ENCODE measurements at places on chromosomes 11 and 22. TPM values are rescaled to one million over a fixed set of nuclear protein-coding genes. Genes with fewer than 3 reads are reported as not detected.
A peak's percentile ranks its signal among the peaks of the same experiment; 100 is the strongest.

Gene SLC43A1
- 5.3 TPM for total RNA-seq

- peaks cover 28% of the 10 kb centered on the region for H3K27me3 ChIP-seq
- H3K27ac ChIP-seq: no peak overlapping the region
- peaks cover 3% of the 10 kb centered on the region for H3K4me1 ChIP-seq
- DNase-seq: peak; percentile 75
- no peaks in the 10 kb centered on the region for H3K36me3 ChIP-seq
Measured at GRCh38 chr11:8209208-8209807, 40.5 kb upstream of the RIC3 start.

- no peaks in the 10 kb centered on the region for H3K27me3 ChIP-seq
- no peak overlapping the region for H3K27ac ChIP-seq
- no peaks in the 10 kb centered on the region for H3K4me1 ChIP-seq
- H3K36me3 ChIP-seq: no peaks in the 10 kb centered on the region
Measured at GRCh38 chr11:42098075-42098474, 638.6 kb upstream of the LRRC4C start.

DNA sequence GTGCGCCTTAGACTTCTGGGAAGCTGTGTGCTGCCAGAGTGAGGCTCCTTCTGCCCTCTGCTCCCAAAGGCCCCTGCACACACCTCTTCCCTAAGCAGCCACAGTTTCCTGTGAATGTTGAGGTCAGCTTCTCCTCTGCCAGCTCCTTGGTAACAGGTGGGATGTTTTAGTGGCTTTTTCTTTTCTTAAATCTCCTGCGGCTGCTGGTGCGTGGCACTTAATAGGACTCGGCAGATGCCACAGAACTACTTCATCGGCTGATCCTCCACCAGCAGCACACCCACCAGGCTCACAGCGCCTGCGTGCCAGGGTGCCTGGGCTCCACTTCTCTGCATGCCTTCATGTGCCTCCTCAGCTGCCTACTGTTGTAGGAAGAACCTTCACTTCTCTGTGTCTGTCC, 87.8 kb downstream of the RCN1 start:
- no peaks in the 10 kb centered on the region for H3K36me3 ChIP-seq
- H3K27me3 ChIP-seq: peaks cover 40% of the 10 kb centered on the region
- no peak overlapping the region for H3K27ac ChIP-seq
- DNase-seq: no peak
- H3K4me1 ChIP-seq: no peaks in the 10 kb centered on the region

- no peaks in the 10 kb centered on the region for H3K4me1 ChIP-seq
- peaks cover 5% of the 10 kb centered on the region for H3K27me3 ChIP-seq
- no peak for DNase-seq
- H3K4me3 ChIP-seq: no peak overlapping the region
- no peak overlapping the region for H3K27ac ChIP-seq
Measured at GRCh38 chr11:60633645-60634044, 65.8 kb upstream of the MS4A8 start.

- no peak overlapping the region for H3K4me3 ChIP-seq
- peaks cover 32% of the 10 kb centered on the region for H3K27me3 ChIP-seq
- DNase-seq: no peak
- H3K36me3 ChIP-seq: no peaks in the 10 kb centered on the region
- no peak overlapping the region for H3K27ac ChIP-seq
Measured at GRCh38 chr11:45724153-45724552, 58.7 kb upstream of the CHST1 start.

DNA sequence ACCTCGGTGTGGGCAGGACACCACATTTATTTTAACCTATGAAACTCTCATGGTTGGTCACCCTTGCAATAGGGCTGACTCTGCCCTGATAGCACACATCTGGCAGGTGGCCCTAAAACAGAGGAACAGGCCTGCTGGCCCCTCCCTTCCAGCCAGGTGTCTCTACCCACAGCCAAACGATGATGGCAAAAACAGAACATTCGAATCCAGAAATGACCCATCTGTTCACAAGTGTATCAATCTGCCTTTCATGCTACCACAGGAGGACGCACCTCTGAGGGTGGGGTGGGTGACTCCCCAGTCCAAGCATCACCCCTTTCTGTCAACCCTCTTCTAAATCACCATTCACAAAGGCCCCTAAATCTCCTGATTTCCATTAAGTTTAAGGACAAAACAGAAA, 118.1 kb downstream of the ETS1 start:
- H3K4me1 ChIP-seq: peaks cover 91% of the 10 kb centered on the region
- H3K27ac ChIP-seq: peak overlapping the region; percentile 100
- H3K27me3 ChIP-seq: no peaks in the 10 kb centered on the region
- no peak for DNase-seq
- peaks cover 33% of the 10 kb centered on the region for H3K36me3 ChIP-seq
- no peak overlapping the region for H3K4me3 ChIP-seq

- no peak overlapping the region for H3K4me3 ChIP-seq
- H3K36me3 ChIP-seq: no peaks in the 10 kb centered on the region
- no peaks in the 10 kb centered on the region for H3K4me1 ChIP-seq
- no peak overlapping the region for H3K27ac ChIP-seq
- H3K27me3 ChIP-seq: peaks cover 70% of the 10 kb centered on the region
Measured at GRCh38 chr11:113465786-113466185, 9.4 kb downstream of the DRD2 start.

- no peak overlapping the region for H3K27ac ChIP-seq
- no peaks in the 10 kb centered on the region for H3K27me3 ChIP-seq
- H3K4me3 ChIP-seq: no peak overlapping the region
- no peaks in the 10 kb centered on the region for H3K36me3 ChIP-seq
- peaks cover 18% of the 10 kb centered on the region for H3K4me1 ChIP-seq
- no peak for DNase-seq
Measured at GRCh38 chr11:115316696-115317095, 187.5 kb downstream of the CADM1 start.

Gene OR5M10
- not detected for total RNA-seq

Gene KRTAP5-10
- not detected for total RNA-seq

Gene NRGN
- 1.8 TPM for total RNA-seq

Gene CYTH4
- not detected for total RNA-seq

Gene KDM4D
- 0.65 TPM for total RNA-seq

GRCh38 chr22:37340331-37341262, 58.3 kb downstream of the CYTH4 start:
- H3K4me1 ChIP-seq: no peaks in the 10 kb centered on the region
- H3K27ac ChIP-seq: no peak overlapping the region
- no peak overlapping the region for H3K4me3 ChIP-seq
- no peak for DNase-seq
- no peaks in the 10 kb centered on the region for H3K36me3 ChIP-seq
- H3K27me3 ChIP-seq: peaks cover 29% of the 10 kb centered on the region

Gene TSSK2
- total RNA-seq: not detected

Gene OR52A5
- total RNA-seq: not detected

Gene CADM1
- total RNA-seq: 30.0 TPM

Gene OTOG
- not detected for total RNA-seq

Gene SMIM35
- total RNA-seq: not detected

Gene SYT7
- 0.92 TPM for total RNA-seq

Gene SNX32
- total RNA-seq: 0.79 TPM

Gene VPREB3
- not detected for total RNA-seq

Gene F2
- not detected for total RNA-seq

Gene TREH
- not detected for total RNA-seq

Gene STIP1
- 109 TPM for total RNA-seq

GRCh38 chr11:119626197-119626841, 102.7 kb downstream of the NECTIN1 start:
- H3K27me3 ChIP-seq: peaks cover 28% of the 10 kb centered on the region
- no peak for DNase-seq
- H3K27ac ChIP-seq: no peak overlapping the region
- H3K4me1 ChIP-seq: peaks cover 16% of the 10 kb centered on the region
- no peaks in the 10 kb centered on the region for H3K36me3 ChIP-seq

GRCh38 chr22:32034275-32034674, 8.8 kb upstream of the SLC5A1 start:
- H3K27me3 ChIP-seq: peaks cover 19% of the 10 kb centered on the region
- no peak overlapping the region for H3K27ac ChIP-seq
- DNase-seq: no peak
- no peak overlapping the region for H3K4me3 ChIP-seq
- H3K36me3 ChIP-seq: no peaks in the 10 kb centered on the region
- no peaks in the 10 kb centered on the region for H3K4me1 ChIP-seq

- DNase-seq: no peak
- no peaks in the 10 kb centered on the region for H3K27me3 ChIP-seq
- no peak overlapping the region for H3K4me3 ChIP-seq
- peaks cover 5% of the 10 kb centered on the region for H3K36me3 ChIP-seq
Measured at GRCh38 chr22:19654338-19654987, 59.8 kb upstream of the SEPTIN5 start.

DNA sequence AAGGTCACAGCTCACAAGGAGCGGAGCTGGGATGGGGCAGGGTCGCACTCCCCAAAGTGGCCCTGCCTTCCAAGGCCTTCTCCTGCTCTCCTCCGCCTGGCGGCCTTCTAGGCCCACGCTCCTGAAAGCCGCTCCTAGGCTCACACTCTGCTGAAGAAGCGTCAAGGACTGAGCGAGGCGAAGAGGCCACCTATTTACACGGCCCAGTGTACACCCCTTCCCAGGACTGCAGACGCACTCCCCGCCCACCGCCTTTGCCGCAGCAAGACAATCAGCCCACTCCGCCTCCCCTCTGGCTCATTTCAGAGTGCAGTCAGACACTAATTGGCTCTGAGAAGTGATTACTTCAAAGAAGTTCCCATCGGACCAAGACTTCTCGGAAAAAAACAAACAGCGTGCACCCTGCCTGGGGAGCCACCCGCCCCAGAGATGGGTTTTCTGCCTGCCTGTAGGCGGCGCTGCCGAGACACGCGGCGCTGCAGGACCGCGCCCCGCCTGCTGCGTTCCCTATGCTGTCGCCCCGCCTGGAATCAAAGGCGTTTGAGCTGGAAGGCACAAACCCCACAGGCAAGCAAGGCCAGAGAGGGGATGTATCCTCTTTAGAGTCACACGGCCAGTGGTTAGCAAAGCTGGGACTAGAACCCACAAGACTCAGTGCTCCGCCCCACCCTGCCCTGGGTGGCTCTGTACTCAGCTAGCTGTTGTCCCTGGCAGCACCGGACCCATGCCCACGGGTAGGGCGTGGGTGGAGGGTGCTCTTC, 414.8 kb downstream of the BUD13 start:
- DNase-seq: no peak
- no peaks in the 10 kb centered on the region for H3K4me1 ChIP-seq
- no peak overlapping the region for H3K27ac ChIP-seq
- H3K4me3 ChIP-seq: no peak overlapping the region
- H3K27me3 ChIP-seq: peaks cover 35% of the 10 kb centered on the region
- H3K36me3 ChIP-seq: no peaks in the 10 kb centered on the region

DNA sequence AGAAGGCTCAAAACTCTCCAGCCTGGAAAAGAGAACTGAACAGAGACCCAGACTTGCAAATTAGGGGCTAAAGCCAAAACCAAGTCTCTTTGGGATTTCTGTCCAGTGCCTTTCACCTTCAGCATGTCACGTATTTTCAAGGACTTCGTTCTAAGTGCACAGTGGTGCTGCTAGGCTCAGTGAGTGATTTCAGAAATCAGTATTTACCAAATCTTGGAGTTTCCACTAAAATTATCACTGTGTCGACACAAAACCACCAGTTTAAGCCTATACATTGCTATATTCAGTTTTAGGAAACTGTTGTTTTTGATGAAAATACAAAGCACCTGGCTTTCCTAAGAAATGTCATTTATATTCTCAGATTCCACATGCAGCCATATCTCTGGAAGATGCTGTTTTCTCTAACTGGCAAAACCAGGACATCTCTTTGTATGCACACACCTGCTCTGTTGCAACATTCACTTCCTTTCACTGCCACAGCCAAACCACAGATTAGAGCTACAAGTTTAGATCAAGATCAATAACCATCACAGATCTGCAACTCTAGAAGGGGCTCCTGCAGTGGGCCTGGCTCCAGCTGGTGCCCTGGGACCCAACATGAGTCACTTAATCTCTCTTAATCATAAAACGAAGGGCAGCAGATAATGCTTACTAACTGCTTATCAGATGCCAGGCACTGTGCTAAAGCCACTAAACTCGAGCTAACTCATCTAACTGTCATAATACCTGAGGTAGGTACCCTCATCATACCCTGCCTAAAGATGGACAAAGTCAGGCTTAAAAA, 22.3 kb downstream of the SMCO4 start:
- H3K4me1 ChIP-seq: peaks cover 23% of the 10 kb centered on the region
- DNase-seq: no peak
- no peaks in the 10 kb centered on the region for H3K27me3 ChIP-seq
- H3K36me3 ChIP-seq: peaks cover 4% of the 10 kb centered on the region

Measured in chondrocyte (in vitro differentiated cells).